ENCODE measurements at places on chromosomes 7 and 10.
A peak's percentile ranks its signal among the peaks of the same experiment; 100 is the strongest.

GRCh38 chr7:30859940-30860496 lies 51.6 kb upstream of the AQP1 start:
- DNase-seq = no peak

DNA sequence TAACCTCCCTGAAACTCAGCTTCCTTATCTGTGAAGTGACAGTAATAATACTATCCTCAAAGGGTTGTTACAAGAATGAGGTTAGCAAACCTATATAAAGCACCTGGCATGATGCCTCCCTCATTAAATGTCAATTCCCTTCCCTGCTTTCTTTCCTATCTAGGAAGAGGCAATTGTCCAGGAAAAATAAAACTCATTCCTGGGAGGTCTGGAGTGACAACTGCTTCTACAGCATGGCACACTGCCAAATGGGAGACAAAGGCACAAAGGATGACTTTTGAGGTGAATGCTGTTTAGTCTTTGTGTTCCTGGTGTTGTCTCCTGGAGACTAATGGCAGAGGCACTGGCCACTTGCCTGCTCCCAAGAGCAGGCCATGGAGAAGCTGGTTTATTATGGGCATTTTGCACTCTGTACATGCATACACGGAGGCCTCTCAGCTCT lies 32.2 kb upstream of the PDE1C start:
- DNase-seq = no peak

DNA sequence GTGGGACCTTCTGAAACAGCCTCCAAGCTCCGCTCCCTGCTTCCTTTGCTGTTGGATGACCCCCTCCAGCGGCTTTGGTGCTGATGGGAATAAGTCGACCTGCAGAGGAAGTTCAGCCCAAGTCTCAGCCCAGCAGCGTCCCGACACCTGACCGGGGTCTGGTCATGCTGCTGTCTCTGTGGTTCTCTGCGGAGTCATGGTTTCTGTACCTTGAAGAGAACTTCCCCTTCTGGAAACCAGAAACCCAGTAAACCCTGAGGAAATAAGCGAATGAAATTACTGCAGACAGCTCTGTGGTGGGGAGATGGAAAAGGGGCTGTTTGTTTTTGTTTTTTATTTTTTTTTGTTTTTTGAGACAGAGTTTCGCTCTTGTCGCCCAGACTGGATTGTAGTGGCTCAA lies 18.3 kb upstream of the ZNF12 start:
- no peak for DNase-seq

- no peak for DNase-seq
Observed at GRCh38 chr7:1550846-1551155, 5.2 kb downstream of the TMEM184A start.

GRCh38 chr10:97731346-97732051 lies 5.4 kb upstream of the ZFYVE27 start:
- peak; percentile 31 for DNase-seq

DNA sequence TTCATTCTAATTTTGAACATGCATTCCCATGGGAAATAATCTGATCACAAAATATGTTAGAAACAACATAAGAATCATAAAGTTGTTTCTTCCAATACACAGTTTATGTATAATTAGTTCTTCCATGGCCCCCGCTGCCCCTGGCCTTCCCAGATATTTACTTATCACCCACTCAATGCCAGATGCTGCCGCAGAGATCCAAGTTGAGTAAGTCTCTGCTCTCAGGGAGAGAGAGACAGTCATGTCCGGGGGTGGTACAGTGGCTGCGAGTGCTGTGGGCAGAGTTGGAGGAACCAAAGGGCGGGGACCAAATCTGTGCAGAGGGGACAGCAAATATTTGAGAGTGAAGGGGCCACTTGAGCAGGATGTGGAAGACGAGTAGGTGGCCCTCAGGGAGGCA lies 37.1 kb downstream of the COL26A1 start:
- DNase-seq = no peak

DNA sequence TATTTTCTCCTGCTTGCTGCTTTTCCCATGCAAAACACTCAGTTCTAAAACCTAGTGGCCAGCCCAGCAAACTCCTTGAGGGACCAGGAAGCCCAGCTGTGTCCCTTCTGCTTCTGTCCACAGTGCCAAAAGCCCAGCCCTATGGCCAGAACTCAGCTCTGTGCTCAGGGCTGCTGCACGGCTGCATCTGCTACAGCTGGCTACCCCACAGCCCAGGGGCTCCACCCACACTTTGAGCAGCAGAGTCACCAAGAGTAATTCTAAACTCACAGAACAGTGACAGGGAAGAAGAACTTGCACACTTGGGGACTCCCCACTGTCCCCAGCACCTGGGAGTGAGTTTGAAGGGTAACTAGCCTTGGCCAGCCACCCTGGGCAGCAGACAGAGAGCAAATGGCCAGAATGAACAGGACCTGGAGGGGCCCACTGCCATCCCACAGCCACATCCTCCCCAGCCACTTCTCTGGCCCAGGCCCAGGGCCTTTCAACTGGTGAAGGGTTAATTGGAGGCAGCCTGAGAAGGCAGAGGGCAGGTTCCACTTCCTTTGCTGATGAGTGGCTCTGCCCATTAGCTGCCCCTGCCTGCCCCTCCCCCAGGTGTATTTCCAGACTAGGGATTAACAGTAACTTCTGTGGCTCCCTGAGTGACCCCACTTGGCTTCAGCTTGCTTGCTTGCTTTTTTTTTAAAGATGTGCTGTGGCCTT lies 28.1 kb upstream of the TRIM8 start:
- no peak for DNase-seq

GRCh38 chr10:69757553-69758309 lies 44.0 kb upstream of the COL13A1 start:
- no peak for DNase-seq

GRCh38 chr7:78852951-78853350 lies 600.5 kb downstream of the MAGI2 start:
- no peak for DNase-seq

DNA sequence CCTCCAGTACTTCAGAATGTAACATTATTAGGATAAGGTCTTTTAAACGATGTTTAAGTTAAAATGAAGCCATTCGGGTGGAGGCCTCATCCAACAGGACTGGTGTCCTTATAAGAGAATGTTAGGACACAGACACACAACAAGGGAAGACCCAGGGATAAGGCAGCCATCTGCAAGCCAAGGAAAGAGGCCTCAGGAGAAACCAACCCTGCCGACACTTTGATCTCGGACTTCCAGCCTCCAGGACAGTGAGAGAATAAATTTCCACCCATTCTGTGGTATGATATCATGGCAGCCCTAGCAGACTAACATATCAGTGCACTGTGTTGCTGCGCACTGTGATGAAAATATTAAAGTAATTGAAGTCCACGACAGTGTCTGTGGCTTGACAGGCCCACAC lies 250.8 kb downstream of the COBL start:
- DNase-seq = no peak

DNA sequence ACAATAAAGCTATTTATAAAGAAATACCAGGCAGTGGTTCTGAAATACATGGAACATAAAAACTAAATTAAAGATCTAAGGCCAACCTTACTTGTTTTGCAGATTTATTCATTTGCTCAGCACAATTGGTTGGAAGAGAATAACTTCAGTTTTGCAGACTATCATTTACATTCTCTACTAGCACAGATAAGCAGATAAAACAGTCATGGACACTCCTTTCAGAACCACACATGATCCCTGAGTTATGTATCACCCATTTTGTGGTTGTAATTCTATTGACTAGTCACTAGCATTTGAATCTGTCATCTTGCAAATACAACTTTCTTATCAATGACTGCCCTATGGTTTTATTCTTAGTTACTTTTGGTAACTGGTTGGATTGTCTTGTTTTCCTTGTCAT lies 45.1 kb downstream of the PRKAR2B start:
- DNase-seq = no peak

GRCh38 chr10:36023939-36024338 lies 381.8 kb upstream of the FZD8 start:
- no peak for DNase-seq

DNA sequence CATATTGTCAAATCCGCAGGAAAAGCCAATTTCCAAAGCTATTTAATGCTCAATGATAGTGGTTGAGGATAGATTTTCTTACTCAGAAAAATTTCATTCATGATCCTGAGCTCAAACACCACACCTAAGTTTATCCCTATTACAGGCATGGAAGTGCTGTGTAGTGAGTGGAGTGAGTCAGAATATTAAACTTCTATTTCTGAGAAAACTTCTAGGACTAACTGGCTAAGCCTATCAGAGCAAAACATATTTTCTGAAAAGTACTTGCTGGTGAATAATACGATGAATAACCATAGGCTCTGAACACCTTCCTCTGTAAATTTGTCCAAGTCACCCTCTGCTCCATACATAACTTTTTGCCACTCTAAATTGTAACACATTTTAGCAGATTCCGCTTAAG lies 221.5 kb downstream of the SUGCT start:
- DNase-seq = no peak

GRCh38 chr7:16880554-16880953 lies 1.2 kb downstream of the AGR3 start:
- DNase-seq = no peak

DNA sequence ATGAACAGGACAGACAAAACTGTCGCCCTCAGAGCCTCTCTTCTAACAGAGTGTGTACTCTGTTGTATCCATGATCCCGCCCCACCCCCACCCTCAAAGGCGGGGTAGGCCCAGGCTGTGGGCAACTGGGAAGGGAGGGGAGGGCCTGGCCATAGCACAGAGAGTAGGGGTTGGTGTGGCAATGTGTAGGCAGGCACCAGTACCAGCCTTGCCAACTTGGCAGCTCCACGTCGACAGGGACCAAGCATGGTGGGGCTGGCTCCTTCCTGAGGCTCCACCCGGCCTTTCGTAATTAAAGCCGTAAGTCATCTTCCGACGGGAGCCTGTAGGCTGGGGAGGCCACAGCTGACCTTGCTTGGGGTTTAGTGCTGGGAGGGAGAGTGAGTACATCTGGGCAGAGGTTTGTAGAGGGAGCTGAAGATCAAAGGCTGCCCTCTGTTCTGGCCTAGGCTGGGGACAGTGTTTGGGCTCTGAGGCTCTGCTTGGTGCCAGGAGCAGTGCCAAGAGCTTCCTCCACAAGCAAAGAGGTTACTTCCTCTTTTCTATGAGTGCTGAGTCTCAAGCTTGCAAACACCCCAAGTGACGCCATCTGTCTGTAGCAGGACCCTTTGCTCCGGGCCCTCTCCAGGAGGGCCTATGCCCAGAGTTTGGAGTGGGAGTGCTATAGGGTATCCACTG lies 121.6 kb downstream of the C10orf105 start:
- no peak for DNase-seq
